ENCODE measurements at places on chromosomes 2 and 18. TPM values are rescaled to one million over a fixed set of nuclear protein-coding genes. Genes with fewer than 3 reads are reported as not detected.

GAREM1 gene
- total RNA-seq = 11.0 TPM

DGKD gene
- 48.7 TPM for total RNA-seq

GCC2 gene
- total RNA-seq = 24.6 TPM

LIMS2 gene
- 8.8 TPM for total RNA-seq

ARHGAP15 gene
- 2.8 TPM for total RNA-seq

Measured in neural crest cell (in vitro differentiated cells).